Osteoblast (primary cell): ENCODE measurements at places on chromosomes 5 and 9. TPM values are rescaled to one million over a fixed set of nuclear protein-coding genes. Genes with fewer than 3 reads are reported as not detected.

DNA sequence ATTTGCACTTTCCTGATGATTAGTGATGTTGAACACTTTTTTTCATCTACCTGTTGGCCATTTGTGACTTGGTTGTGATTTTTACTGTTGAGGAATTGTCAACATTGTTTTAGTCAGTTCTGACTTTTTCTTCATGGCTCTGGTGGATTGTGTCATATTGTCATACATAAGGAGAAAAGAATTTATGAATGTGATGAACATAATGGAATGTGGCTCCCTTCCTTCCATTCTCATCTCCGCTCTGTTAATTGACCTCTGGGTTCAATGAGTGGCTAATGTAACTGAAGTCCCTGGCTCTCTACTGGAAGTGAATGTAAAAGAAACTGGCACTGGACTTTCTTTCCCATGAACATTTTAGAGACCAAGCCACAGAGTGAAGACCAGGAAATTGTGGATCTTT lies 49.2 kb downstream of the KIAA1958 start:
- peak overlapping the region; percentile 40 for H3K27ac ChIP-seq
- DNase-seq = no peak
- no peak overlapping the region for H3K4me3 ChIP-seq
- no peaks in the 10 kb centered on the region for H3K27me3 ChIP-seq
- H3K36me3 ChIP-seq = no peaks in the 10 kb centered on the region
- H3K4me1 ChIP-seq = peaks cover 21% of the 10 kb centered on the region

Gene C5orf52
- total RNA-seq = not detected in 2 replicates

Gene PHPT1
- 54.2 and 59.0 TPM in 2 replicates for total RNA-seq

DNA sequence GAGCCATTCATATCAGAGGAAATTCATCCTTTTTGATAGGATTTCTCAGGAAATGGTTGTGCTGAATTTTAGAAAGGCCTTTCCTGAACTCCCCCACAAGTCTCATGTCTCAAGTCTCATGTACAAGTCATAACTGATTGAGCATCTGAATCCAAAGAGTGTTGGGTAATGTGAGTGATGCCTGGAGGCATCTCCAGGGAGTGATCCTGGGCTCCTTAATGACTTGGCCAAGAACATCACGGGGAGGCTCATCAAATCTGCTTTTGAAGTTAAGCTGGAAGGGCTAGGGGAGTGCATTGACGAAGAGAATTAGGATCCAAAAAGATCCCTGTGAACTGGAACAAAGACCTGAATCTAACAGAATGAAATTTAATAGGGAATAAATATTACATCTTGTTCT lies 79.2 kb downstream of the MAST4 start:
- no peak overlapping the region for H3K27ac ChIP-seq
- H3K27me3 ChIP-seq = peaks cover 7% of the 10 kb centered on the region
- no peaks in the 10 kb centered on the region for H3K36me3 ChIP-seq
- no peak for DNase-seq
- H3K4me1 ChIP-seq = no peaks in the 10 kb centered on the region

DNA sequence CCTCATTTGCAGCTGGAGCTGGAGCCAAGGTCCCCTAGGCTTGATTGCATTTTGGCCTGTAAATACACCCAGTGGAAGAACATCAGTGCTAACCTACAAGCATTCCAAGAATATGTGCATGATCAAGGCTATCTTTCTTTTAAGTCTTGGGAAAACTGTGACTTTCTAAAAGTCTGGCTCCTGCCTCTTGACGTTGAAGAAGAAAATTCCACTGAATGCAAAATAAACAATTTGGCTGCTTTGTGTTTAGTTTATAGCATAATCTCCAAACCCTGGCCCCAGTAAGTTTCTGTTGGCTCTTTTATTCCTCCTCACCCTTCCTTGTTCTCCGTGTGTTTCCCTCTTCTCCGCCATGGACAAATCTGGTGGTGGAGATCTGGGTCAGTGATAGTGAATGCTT lies 109.3 kb upstream of the TLE1 start:
- no peaks in the 10 kb centered on the region for H3K27me3 ChIP-seq
- H3K4me1 ChIP-seq = peaks cover 7% of the 10 kb centered on the region
- no peak overlapping the region for H3K27ac ChIP-seq

- no peak for DNase-seq
- H3K4me3 ChIP-seq = no peak overlapping the region
- no peaks in the 10 kb centered on the region for H3K36me3 ChIP-seq
- peaks cover 3% of the 10 kb centered on the region for H3K27me3 ChIP-seq
- H3K4me1 ChIP-seq = peaks cover 8% of the 10 kb centered on the region
- H3K27ac ChIP-seq = no peak overlapping the region
These were observed 21.3 kb downstream of the PTTG1 start for GRCh38 chr5:160442824-160443431.

DNA sequence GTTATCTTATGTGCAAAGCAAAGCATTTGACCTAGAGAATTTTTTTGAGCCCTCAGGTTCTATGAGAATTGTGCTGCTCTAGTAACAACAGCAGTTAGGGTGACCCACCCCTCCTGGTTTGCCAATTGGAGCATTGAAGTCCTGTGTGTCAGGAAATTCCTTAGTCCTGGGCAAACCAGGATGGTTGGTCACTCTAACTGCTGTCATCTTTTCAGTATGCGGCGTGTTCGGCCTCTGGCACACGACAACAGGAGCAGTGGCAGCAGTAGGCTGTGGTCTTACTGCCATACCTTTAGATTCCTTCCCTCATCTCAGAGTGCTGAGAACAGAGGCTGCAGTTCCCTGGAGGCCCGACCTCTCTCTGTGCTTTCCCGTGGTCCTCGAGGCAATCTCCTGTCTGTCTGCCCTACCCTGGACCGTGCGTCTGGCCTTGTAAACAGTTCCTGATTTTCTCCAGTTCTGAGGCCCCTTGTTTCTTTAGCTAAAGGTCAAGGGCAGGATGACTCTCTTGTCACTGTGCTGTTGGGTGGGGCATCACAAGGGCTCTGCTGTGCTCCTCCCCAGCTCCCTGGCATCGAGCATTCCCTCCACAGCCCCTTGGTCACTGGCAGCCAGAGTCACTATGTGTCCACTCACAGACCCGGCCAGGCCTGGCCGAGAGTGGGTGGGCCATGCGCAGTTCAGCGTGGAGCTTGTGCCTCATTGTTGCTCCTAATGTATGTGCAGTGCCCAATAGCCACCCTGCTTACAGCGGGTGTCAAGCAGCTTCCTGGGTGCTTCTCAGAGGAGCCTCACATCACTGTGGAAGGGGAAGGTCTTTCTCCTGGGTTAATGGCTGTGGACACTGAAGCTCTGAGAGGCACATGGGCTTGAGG lies 18.5 kb upstream of the COL15A1 start:
- peaks cover 18% of the 10 kb centered on the region for H3K4me1 ChIP-seq
- no peak for DNase-seq
- no peak overlapping the region for H3K4me3 ChIP-seq

GRCh38 chr5:160774666-160775315 lies 77.2 kb downstream of the ATP10B start:
- H3K27ac ChIP-seq = no peak overlapping the region
- no peak overlapping the region for H3K4me3 ChIP-seq
- no peaks in the 10 kb centered on the region for H3K4me1 ChIP-seq
- no peaks in the 10 kb centered on the region for H3K36me3 ChIP-seq

DNA sequence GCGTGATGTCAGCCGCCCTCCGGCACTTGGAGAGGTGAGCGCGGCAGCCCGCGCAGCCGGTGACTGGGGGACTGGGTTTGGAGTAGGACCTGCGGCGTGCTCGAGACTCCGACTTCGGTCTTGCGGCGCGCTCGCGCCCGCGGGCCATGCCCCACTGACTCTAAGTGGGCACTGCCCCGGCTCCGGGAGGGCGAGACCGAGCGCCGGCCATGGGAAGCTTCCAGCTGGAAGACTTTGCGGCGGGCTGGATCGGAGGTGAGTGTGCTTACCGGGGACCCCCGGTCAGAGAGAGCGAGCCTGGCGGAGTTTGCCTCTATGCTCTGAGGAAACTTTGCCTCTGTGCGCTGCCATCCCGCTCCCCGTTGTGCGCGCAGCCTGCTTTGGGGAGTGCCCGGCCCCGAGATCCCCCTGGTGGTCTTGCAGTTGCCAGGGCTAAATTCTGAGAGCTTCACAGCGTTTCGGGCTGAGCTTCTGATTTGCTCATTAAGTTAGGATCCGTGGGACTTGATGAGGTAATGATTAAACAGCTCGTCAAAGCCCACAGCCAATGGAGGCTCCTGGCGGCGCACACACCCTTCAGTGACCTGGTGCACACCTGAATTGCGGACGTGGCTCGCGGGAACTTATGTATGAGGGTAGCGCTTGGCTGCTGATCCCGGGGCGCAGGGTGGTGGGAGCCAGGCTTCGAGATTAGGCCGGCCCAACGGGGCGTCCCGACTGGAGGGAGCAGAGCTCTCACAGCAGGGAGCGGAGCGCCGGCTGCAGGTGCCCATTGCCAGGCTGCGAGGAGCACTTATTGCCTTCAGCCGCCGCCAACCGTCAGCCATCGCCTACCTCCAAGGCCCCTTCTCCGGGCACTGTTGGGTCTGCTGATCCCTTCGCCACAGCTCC lies at the start of gene SLC25A48:
Gene SLC25A48, plus strand, starts transcription at position 25 of the 891 bp plus-strand sequence. Its CDS starts 185 bp downstream, at position 210.
- peaks cover 30% of the 10 kb centered on the region for H3K27me3 ChIP-seq
- H3K27ac ChIP-seq = no peak within 1 kb of the TSS
- no peaks in the 10 kb centered on the region for H3K36me3 ChIP-seq
- no peaks in the 10 kb centered on the region for H3K4me1 ChIP-seq

DNA sequence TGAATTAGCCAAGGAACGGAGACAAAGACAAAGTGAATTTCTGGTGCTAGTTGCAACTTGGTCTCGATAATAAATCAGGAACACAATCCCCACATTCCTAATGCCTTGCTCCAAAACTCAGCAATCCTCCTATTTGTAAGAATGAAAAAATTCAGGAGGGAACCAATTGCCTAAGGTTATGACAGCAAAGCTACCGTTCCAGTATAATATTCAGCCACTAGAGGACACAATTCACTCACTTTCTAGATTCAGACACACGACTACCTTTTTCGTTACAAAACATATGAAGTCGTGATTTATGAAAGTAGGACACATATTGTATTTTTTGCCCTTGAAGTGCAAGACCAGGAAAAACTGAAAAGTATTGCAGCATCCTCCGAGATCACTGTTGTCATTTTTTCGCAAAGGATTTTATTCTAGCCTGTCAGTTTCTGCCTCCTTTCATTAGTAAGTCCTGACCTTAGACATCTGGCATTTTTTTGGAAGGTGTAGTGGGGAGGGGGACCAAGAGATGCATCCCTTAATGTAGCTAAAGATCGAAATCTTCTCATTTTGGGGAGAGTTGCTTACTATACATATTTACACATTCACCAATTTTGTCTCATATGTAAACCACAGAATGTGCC lies 133.1 kb downstream of the DOCK8 start:
- no peak overlapping the region for H3K27ac ChIP-seq
- H3K4me1 ChIP-seq = no peaks in the 10 kb centered on the region
- no peaks in the 10 kb centered on the region for H3K27me3 ChIP-seq
- no peak for DNase-seq
- H3K4me3 ChIP-seq = no peak overlapping the region

Gene LHX3
- under 0.01 TPM in 1 of 2 replicates, not detected in the other for total RNA-seq

- H3K4me1 ChIP-seq = no peaks in the 10 kb centered on the region
- DNase-seq = no peak
These were observed 85.3 kb downstream of the TTLL11 start for GRCh38 chr9:122007837-122008236.

DNA sequence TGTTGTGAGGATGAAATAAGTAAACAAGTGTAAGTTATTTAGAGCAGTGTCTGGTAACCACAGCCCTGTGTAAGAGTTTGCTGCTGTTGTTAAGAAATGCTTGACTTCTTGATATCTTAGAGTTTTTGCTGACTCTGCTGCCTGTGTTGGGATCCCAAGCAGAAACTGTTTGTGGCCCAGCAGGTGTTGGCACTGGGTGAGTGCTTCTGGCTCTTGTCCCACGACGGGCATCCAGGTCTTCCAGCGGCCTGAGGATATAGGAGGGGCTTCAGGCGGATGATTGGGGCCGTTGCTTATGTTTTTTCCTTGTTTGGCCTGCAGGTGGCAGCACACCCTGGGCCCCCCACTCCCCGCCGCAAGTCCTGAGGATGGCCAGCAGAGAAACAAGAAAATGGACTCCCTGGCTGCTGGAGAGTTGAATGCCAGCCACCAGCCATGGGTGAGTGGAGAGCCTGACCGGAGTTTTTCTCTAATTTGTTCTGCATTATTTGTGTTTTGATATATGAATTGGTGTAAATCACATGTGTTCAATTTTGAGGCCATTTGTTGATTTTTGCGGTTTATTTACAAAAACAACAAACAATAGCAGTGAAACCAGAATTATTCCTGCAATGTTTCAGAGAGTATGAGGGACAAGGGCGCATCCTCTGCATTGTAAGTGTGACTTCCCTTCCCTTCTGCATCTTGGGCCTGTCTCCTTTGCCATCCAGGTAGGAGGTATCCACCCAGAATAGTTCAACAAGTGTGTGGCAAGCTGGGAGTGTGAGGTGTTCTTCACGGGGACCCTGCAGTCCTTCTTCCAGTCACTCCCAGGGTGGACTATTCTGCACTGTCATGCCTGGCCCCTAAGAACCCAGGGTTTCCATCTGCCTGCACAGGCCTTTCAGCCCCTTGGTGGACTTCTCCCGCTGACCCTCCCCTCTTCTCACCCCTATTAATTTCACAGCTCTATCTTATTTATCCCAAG lies 50.3 kb downstream of the SLC22A5 start:
- peak; percentile 95 for DNase-seq
- peaks cover 57% of the 10 kb centered on the region for H3K4me1 ChIP-seq
- H3K27me3 ChIP-seq = no peaks in the 10 kb centered on the region
- H3K27ac ChIP-seq = peak overlapping the region; percentile 56
- H3K36me3 ChIP-seq = no peaks in the 10 kb centered on the region

DNA sequence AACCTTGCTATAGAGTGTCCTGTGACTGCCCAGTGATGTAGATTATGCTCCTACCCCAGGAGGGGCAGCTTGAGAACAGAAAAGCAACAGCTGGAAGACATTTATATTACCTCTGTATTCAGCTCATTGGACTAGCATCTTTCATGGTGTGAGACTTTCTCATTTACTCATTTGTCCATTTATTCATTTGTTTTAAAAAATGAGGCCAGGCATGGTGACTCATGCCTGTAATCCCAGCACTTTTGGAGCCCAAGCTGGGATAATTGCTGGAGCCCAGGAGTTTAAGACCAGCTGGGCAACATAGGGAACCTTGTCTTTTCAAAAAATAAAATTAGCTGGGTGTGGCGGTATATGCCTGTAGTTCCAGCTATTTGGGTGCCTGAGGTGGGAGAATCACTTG lies 130.0 kb upstream of the LHFPL2 start:
- DNase-seq = no peak
- no peak overlapping the region for H3K4me3 ChIP-seq
- no peaks in the 10 kb centered on the region for H3K36me3 ChIP-seq
- peaks cover 25% of the 10 kb centered on the region for H3K4me1 ChIP-seq

Gene NIM1K
- total RNA-seq = 0.88 and 1.1 TPM in 2 replicates
